Stimulated activated CD4-positive, alpha-beta T cell treated with anti-CD3 and anti-CD28 coated beads, Interleukin-15, amount 100 ng/mL, for 1 hour (primary cell): ENCODE measurements at places on chromosomes 12 and 14.

- no peak for DNase-seq
Observed at GRCh38 chr12:45232146-45232755, 16.4 kb downstream of the ANO6 start.

DNA sequence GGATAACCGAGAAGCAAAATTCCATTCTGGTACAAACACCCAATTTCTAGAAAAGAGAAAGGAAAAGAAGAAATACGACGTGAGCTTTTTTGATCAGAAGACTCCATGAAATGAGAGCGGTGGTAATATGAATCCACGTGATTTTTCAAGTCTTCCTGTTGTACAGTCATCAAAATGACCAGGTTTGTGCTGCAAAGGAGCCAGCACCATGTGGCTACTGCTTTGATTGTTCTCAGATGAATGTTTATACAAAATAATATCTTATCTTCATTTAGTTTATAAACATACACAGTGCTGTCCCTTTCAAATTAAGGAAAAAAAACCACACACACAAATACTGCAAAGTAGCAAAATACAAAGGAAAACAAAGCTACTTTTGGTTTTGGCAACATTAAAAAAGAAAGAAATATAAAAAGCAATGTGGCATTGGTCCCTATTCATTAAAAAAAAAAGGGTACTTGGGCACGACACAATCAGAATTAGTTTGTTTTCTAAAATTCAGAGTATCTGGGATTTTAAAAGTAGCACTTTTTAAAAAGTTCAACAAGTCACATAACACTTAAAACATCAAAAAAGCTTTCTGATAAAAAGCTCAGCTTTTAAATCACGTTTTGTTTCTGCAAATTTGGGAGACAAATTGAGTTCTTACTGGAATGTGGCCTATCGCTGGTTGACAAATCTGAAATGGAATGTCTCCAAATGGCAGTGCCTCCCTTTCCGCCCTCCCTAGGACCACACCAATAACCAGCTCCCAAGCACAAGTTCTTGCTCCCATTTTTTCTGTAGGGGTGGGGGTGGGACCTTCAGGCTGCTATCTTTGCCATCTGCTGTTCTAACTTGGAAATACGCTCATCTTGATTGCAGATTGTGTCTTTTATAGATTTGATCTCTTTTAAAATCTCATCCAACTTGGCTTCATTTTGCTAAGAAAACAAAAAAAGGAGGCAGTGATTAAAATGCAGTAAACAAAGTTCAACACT, 13.2 kb upstream of the SELPLG start:
- no peak for DNase-seq

- no peak for DNase-seq
Observed at GRCh38 chr14:70032016-70032415, 152.8 kb downstream of the SMOC1 start.

DNA sequence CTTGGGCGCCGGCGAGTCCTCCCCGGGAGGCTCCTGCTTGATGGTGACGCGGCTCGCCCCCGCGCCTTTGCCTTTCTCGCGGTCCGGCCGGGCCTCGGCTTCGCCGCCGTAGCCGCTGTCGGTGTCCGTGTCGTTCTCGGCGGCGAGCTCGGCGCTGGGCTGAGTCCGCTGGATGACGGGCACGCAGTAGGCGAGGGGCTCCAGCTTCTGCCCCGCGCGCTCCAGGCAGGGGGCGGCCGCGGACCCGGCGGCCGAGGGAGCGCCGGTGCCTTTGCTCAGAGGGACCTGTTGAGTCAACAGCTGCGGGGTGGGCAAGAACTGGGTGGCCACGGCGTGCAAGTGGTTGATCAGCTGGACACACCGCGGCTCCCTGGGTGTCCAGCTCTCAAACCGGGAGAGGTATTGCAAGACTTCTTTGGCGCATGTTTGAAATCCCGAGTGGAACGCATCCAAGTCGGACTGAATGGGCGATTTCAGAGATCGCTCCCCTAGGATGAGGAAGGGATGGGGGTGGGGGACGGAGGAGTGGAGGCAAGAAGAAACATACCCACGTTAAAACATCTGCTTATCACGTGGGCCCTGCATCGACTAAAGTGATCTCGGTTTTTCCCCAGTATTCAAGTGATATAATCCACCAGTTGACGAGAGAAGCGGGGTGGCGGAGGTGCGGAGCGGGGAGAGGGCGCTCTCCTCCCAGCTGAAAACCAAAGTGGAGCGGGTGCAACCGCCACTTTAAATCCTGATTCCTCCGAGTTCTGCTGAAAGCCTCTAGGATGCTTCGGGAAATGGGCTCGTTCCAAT, 2.0 kb downstream of the BHLHE41 start:
- no peak for DNase-seq

DNA sequence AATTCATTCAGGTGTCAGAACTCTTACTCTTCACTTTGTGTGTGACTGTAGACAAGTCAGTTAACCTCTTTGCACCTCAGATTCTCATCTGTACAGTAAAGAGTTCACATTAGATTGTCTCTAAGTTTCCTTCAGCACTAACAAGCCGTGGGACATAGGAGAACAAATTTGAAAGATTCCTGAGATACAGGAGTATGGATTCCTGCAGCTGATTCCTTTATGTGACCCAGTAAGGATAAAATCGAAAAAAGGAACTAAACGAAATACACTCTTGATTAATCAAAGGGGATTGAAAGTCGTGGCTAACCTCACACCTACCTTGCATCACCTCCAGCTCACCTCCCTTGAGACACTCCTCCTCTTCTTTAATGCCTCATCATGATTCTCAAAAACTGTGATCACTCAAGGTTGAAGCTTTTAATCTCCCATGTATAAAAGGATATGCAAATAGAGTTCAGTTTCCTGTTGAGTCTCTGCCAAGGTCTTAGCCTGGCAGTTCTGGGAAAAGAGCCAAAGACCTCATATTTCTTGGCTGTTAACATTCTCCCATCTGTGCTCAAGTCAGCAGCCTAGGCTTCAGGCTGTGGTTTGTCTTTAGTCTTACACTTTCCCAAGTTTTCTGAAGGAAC, 156.6 kb downstream of the DAD1 start:
- DNase-seq, result no peak

GRCh38 chr14:51552275-51552674, 99.4 kb upstream of the FRMD6 start:
- no peak for DNase-seq

- DNase-seq, result no peak
Observed at GRCh38 chr14:99875421-99875820, 82.2 kb downstream of the EML1 start.

DNA sequence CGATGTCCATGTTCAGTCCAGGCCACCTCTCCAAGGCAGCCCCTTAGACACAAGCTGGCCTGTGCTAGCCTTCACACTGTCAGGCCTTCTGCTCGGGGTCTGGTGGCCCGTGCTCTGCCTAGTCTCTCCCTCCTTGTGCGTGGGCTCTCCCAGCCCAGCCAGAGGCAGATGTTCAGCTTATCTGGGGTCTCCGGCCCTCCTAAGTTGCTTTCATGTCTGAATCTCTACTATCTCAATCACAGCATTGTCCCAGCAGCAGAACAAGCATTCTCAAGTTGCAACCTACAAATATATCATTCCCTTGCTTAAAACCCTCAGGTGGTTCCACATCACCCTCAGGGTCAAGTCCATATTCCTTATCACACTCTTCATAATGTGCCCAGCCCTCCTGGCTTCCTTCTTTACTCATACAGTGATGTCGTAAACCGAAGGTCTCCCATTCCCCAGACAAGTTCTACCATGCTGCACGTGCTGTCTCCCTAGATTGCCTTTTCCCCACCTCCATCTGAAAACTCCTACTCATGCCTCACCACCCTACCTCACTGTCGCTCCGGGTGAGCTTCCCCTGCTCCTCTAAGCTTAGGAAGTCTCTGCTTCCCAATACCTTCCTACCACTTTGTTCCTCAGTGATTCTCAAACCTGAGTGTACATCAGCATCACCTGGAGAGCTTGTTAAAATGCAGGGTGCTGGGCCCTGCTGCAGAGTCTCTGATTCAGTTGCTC, 1.5 kb downstream of the KRT73 start:
- no peak for DNase-seq

DNA sequence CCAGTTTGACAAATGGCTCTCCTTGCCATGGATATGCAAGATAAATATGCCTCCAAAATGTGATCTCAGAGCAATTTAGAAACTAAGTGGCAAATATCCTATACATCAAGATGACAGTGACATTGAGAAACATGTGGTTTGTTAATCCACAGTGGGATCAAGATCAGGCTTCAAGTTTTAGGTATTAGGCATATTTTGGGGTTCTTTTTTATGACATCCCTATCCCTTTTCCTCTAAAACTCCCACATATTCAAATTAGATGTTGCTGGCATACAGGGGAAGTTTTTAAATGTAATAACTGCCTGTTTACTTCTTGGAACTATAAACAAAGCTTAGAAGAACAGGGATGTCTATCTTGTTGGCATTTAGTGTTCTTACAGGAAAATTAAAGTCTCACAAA, 179.4 kb downstream of the CRADD start:
- DNase-seq, result no peak

DNA sequence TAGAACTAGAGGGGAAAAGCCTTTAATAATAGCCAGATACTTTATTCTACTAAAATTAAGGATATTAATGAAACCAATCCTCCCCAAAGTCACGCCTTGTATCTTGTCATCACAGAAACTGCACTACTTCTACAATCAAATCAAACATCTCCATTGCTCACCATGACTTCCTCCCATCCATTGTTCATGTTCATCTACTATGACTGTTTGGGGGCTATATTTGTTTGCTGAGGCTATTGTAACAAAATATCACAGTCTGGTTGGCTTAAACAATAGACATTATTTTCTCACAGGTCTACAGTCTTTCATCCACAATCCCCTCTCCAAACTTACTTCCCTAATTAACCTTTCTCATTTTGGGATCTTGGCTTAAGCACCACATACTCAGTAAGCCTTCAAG, 193.6 kb upstream of the FSCB start:
- DNase-seq, result no peak

- DNase-seq, result no peak
Observed at GRCh38 chr12:47458279-47458678, 247.6 kb downstream of the RPAP3 start.

- DNase-seq, result no peak
Observed at GRCh38 chr12:75611041-75611440, 99.6 kb upstream of the KRR1 start.

- no peak for DNase-seq
Observed at GRCh38 chr12:29762637-29763300, 21.0 kb downstream of the TMTC1 start.

DNA sequence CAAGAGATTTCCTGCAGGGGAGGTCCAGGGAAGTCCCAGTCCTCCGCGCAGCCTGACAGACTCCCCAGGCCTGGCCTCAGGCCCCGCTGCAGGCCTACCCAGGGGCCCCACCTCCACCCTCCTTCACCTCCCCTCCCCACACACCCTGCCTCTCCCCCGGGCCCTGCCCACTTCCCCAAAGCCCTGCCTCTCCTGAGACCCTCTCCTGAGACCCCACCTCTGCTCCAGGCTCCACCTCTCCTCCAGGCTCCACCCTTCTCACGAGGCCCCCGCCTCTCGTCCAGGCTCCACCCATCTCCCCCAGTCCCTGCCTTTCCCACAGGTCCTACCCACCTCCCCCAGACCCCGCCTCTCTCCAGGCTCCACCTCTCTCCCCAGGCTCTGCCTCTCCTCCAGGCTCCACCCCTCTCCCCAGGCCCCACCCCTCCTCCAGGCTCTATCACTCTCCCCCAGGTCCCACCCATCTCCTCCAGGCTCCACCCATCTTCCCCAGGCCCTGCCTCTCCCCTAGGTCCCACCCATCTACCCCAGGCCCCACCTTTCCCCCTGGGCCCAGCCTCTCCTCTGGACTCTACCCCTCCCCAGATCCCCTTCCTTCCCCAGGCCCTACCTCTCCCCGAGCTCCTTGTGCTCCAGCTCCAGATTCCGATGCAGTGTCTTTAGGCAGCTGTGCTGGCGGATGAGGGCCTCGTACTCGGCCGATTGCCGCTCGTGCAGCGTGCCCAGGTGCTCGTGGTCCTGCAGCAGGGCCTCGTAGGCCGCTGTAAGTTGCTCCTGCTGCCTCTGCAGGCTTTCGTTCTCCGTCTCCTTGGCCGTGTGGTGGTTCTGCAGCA, 58.8 kb upstream of the GPR68 start:
- DNase-seq, result no peak

GRCh38 chr14:54627540-54628363, 60.8 kb downstream of the SAMD4A start:
- no peak for DNase-seq

GRCh38 chr14:87745507-87746118, 247.4 kb downstream of the GALC start:
- DNase-seq, result no peak

GRCh38 chr12:11563785-11564739, 85.4 kb upstream of the ETV6 start:
- no peak for DNase-seq

GRCh38 chr14:74950795-74951442, 4.5 kb downstream of the PGF start:
- no peak for DNase-seq

GRCh38 chr12:96247563-96247962, 53.4 kb downstream of the ELK3 start:
- DNase-seq, result no peak

DNA sequence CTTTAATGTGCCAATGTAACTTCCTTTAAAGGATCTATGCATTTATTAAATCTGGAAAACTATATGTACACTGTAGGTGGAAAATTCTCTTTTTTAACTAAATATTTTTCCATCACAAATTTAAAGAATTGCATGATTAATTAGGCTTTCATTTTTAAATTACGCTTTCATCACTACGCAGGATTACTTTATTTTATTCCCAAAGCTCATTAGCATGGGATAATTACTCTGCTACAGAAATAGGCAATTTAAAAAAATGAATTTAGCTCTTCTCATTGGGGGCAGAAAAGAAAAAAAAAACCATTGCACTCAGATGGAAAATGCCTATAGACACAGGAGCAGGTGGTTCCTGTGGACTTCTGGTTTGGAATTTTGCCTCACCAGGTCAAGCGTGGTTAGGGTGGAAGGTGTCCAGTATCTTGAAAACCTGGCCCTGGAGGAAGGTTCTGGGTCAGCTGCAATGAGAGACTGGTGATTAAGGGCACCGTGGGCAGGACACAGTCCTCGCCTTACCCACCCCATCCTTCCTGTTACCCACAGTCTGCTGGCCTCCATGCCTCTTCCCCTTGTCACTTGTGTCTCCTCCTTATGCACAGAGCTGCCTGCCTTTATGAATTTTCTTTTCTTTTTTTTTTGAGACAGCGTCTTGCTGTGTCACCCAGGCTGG, 17.3 kb upstream of the RIN3 start:
- DNase-seq, result no peak

DNA sequence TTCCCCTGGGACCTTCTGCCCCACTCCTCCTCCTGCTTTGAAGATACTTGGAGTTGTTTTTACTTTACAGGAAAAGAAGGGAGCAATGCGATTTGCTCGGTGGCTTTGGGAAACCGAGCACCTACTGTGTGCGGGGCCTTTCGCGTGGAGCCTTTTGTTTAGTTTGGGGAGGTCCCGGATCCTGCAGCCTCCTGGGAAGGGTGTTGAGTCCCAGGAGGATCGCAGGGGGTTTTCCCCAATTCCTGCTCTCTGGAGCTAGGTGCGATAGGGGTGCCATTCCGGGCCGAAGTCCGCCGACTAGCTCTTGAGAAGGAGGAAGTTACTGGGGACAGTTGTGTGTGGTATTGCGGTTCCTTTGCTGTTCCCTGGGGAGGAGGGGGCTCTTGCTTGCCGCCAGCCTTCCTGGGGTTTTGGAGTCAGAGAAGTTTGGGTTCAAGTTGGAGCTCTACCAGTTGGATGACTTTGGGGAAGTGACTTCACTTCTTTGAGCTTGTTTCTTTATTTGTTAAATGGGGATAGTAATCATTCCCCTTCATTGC, 1.1 kb downstream of the BRI3BP start:
- DNase-seq, result no peak

GRCh38 chr12:91577586-91578539, 395.2 kb upstream of the DCN start:
- no peak for DNase-seq
